ENCODE measurements at places on chromosomes 7 and 10.
A peak's percentile ranks its signal among the peaks of the same experiment; 100 is the strongest.

- DNase-seq: peak; percentile 89
Measured at GRCh38 chr10:46255801-46256747, 30.7 kb upstream of the ANTXRL start.

DNA sequence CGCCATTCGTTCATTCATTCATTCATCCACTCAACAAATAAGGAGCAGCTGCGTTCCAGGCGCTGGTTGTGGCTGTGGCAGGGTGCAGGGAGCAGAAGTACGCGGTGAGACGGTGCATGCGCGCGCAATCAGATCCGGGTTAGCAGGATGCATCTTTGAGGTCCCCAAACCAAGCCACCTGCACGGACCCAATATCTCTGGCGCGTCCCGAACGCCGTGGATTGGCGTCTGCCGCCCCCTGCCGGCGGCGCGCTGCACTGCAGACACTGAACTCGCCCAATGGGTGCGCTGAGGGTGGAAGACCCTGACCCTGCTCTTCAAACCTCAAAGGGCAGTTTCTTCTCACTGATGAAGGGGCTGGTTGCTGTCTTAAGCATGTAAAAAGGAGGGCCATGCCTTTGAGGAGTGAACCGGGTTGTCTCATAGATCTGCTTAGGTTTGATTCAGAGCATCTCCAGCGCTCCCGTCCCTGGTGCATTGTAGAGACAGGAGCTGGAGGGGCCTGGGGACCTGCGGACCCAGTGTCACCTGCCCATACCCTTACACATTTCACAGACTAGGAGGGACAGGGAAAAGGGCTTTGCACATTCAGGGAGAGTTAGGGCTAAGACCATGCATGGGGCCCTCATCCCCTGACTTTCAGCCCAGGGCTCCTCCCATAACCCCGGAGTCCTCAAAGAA is 102.5 kb downstream of the RAMP3 start:
- DNase-seq: peak; percentile 62

DNA sequence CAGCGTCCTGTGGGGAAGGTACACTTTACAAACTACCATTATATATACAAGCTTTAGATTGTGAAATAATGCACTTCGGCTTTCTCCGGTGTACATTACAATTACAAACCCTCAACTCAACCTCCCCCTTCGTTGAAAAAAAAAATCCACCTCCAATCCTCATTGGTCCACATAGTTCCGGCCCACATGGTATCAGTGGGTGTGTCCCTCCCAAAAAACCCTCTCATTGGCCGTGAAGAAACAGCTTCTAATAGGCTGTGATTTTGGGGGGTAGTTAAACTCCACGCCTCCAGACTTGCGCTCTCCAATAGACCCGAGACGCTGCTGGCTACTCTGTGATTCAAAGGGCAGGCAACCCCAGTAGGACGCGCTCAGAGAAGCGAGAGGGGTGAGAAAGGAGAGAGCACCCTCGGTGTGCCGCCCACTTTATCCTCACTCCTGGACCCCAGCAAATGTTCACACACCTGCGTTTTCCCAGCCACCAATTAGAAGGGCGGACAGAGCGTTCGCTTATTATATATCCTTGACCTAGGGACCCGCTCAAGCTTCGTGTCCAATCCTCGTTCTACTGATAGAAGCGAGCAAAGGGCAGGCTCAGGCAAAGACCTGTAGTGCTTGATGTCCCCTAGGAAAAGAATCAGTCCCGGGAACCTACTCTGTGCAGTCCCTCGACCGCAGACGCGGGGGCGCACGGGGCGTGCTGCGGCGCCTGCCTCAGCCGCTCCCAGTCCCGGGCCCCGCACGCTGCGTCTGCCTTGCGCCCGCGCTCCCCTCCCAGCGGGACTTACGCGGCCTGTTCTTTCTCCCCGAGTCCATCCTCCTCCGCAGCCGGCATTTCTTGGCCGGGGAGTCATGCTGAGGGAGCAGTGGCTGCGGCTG is 991 bp downstream of the PANK1 start:
- peak; percentile 91 for DNase-seq

GRCh38 chr10:61901829-61902444 is 438 bp downstream of the ARID5B start:
- no peak for DNase-seq

- DNase-seq: no peak
Measured at GRCh38 chr10:91880310-91880709, 29.0 kb downstream of the FGFBP3 start.

DNA sequence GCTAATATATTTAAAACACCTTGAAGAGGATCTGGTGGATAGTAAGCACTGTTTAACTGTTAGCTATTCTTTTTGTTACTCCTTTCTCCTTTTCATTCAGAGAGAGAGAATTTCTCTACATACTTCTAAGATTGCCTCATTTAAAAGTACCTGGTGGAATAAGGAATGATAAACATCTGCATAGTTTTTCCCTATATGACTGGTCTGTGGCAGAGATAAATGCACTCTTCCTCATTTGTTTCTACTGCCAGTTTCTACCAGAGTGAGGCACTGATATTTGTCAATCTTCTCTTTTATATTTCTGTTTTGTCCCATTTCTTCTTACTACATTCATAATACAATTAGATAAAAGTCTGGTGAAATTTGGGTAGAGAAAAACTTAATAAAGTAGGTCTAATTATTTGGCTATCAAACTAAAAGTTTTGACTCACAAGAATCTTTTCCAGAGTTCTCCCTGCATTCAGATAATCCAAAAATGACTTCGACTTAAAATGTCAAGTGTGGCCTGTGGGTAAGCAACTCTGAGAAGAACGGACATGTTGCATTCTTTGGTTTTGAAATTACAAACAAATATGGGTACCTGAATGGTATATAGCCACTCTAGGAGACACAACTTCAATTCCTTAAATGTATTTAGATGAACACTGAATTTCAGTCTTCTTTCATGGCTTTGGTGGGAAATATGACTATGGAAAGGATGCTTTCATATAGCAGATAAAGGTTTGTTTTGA is 38.8 kb downstream of the RNLS start:
- no peak for DNase-seq

DNA sequence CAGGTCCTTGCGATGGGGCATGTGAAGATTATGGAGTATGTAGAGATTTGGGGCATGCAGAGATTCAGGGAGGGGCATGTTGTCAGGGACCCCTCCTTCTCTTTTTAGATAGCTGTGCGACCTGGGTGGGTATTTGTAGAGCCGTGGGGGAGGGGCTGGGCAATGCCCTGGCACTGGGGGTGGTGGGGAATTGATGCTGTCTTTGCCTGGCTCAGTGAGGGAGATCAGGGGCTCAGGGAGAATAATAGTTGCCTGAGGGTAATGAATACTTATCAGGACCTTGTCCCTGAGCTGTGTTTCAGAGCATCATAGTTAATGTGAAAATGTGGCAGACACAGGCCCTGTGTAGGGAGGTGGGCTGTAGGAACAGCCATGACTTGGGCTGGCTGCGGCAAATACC is 3.5 kb downstream of the RAMP3 start:
- DNase-seq: no peak

GRCh38 chr10:102519246-102519825 is 15.6 kb downstream of the SUFU start:
- peak; percentile 18 for DNase-seq

All from adrenal gland (tissue), 19 donors.